ENCODE measurements at places on chromosomes 11 and 22. TPM values are rescaled to one million over a fixed set of nuclear protein-coding genes. Genes with fewer than 3 reads are reported as not detected.

ARFIP2 gene
- total RNA-seq, result 15.4 TPM

ANKRD13D gene
- 12.2 TPM for total RNA-seq

TMPRSS13 gene
- 0.32 TPM for total RNA-seq

FOLR2 gene
- total RNA-seq, result 84.4 TPM

PICK1 gene
- total RNA-seq, result 21.1 TPM

OR52E8 gene
- not detected for total RNA-seq

KIRREL3 gene
- total RNA-seq, result 0.15 TPM

PCF11 gene
- total RNA-seq, result 29.0 TPM

CCDC188 gene
- 0.50 TPM for total RNA-seq

SHANK2 gene
- not detected for total RNA-seq

LRRC10B gene
- 0.33 TPM for total RNA-seq

E2F8 gene
- total RNA-seq, result 4.7 TPM

RTN3 gene
- 72.0 TPM for total RNA-seq

BIRC3 gene
- 3.4 TPM for total RNA-seq

MMP26 gene
- total RNA-seq, result not detected

PSMD13 gene
- 110 TPM for total RNA-seq

TSSK2 gene
- not detected for total RNA-seq

TRIM5 gene
- total RNA-seq, result 8.3 TPM

THAP7 gene
- 19.6 TPM for total RNA-seq

PATE2 gene
- total RNA-seq, result not detected

FXYD2 gene
- 1.0 TPM for total RNA-seq

AQP11 gene
- total RNA-seq, result 0.79 TPM

C11orf54 gene
- 33.6 TPM for total RNA-seq

GUCY1A2 gene
- total RNA-seq, result 9.5 TPM
